ENCODE measurements at places on chromosomes 7 and 10. TPM values are rescaled to one million over a fixed set of nuclear protein-coding genes. Genes with fewer than 3 reads are reported as not detected.

Gene ELN
- 0.08 TPM for total RNA-seq

Gene DEPP1
- total RNA-seq, result 1.4 TPM

Gene C10orf143
- total RNA-seq, result 1.1 TPM

Gene BUB3
- 176 TPM for total RNA-seq

Gene FKBP6
- total RNA-seq, result not detected

Gene NKX1-2
- total RNA-seq, result 0.07 TPM

Gene TYW1B
- 2.6 TPM for total RNA-seq

Gene CYP2C19
- not detected for total RNA-seq

Gene MORN4
- total RNA-seq, result 8.7 TPM

Gene SLC25A13
- 32.9 TPM for total RNA-seq

Gene AQP1
- 0.40 TPM for total RNA-seq

Gene FAM13C
- total RNA-seq, result not detected

Gene CPA2
- total RNA-seq, result not detected

Gene PRSS37
- total RNA-seq, result not detected

Gene TMEM26
- not detected for total RNA-seq

Gene CRCP
- total RNA-seq, result 25.6 TPM

Gene PFKP
- total RNA-seq, result 557 TPM

Gene SPDYE16
- not detected for total RNA-seq

Gene OR6V1
- total RNA-seq, result not detected

Gene NUP42
- 31.1 TPM for total RNA-seq

Gene ZNF853
- total RNA-seq, result 1.9 TPM

Gene GBX1
- not detected for total RNA-seq

Gene CPN1
- total RNA-seq, result 0.28 TPM

Gene SERPINE1
- total RNA-seq, result 1,353 TPM

Gene DRGX
- not detected for total RNA-seq

Gene FEZF1
- not detected for total RNA-seq

Gene ICA1
- total RNA-seq, result 1.0 TPM

Gene CNPY4
- 10.9 TPM for total RNA-seq

Gene THSD7A
- total RNA-seq, result 3.3 TPM

Gene SVOPL
- total RNA-seq, result not detected

Gene C7orf33
- total RNA-seq, result not detected

Gene NUTM2A
- 0.05 TPM for total RNA-seq

Gene SLC26A4
- total RNA-seq, result not detected

Gene GCK
- not detected for total RNA-seq

Gene ACTL6B
- not detected for total RNA-seq

Gene TFR2
- 2.1 TPM for total RNA-seq

Gene MUC3A
- 22.0 TPM for total RNA-seq

Gene RBP3
- not detected for total RNA-seq

Gene SLC29A4
- total RNA-seq, result 15.9 TPM

Gene TET1
- total RNA-seq, result 0.58 TPM

Gene ZNF716
- total RNA-seq, result not detected

Gene HIBADH
- 42.6 TPM for total RNA-seq

Gene OPN4
- not detected for total RNA-seq

Gene OGDHL
- 0.16 TPM for total RNA-seq

Gene FGF8
- total RNA-seq, result not detected

Gene SEMA3D
- not detected for total RNA-seq

Gene SUN3
- total RNA-seq, result not detected

Gene SPDYE5
- not detected for total RNA-seq

Gene AS3MT
- total RNA-seq, result 3.3 TPM

Gene CYP17A1
- total RNA-seq, result not detected

Gene ARF5
- total RNA-seq, result 169 TPM

Gene OR6B1
- not detected for total RNA-seq

Gene SHTN1
- total RNA-seq, result 24.8 TPM

Gene LHFPL3
- total RNA-seq, result not detected

Measured in A549 treated with ZK216348 at 1 μM for 4 hours (cell line).